ENCODE measurements at places on chromosomes 4 and X.

DNA sequence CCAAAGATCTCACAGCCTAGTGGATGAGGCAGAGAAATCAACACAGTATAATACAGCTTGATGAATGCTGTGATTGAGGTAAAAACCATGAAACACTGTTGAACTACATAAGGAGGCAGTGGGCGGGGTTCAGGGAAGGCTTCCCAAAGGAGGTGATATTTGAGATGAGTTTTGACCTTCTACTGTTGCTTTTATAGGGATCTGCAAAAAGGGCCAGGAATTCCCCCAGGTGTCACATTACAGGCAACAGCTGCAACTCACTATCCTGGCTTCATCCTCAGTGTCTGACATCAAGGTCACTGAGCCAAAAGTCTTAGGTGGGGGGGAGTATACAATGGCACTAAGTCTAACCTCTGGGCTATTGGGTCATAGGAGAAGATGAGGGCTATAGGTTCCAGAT is 185.7 kb upstream of the NRK start:
- no peak for DNase-seq

DNA sequence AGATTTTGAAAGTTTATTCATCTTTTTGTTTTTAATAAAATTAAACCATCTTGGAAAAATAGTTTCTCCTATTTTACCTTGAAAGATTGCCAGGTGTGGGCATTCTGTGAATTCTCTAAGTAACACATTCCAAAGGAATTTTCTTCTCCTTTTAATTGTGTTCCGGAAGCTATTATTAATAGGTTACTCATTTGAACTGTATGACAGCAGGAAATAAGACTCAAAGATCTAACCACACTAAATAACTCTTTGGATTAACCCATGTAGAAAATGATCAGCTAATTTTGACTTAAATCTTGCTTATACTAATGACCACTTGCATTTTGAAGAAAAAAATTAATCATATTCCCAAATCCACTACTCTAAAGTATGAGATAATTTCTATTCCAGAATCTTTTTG is 17.6 kb upstream of the CCNI start:
- no peak for DNase-seq

DNA sequence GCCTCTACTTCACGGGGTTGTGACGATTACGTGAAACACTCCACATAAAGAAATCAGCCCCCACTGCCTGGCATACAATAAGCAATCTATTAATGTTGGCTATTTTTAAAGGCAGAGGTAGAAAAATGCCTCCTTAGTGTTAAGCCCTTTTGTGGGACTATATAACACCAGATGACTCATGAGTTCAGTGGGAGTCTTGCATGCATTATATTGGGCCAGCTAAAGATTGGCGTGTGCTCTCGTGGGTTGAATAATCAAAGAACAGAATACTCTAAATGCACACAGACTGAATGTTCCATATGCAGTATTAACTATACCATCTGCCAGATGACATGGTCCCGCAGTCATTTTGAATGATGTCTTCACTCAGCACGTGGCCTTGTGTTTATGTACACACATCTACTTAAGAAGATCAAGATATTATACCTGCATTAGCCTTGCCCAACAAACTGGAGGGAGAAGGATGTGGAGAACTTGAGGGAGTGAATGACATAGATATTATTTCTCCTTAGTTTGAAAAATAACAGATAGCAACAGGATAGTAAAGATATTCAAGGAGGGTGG is 85.0 kb upstream of the MYOZ2 start:
- DNase-seq: no peak

DNA sequence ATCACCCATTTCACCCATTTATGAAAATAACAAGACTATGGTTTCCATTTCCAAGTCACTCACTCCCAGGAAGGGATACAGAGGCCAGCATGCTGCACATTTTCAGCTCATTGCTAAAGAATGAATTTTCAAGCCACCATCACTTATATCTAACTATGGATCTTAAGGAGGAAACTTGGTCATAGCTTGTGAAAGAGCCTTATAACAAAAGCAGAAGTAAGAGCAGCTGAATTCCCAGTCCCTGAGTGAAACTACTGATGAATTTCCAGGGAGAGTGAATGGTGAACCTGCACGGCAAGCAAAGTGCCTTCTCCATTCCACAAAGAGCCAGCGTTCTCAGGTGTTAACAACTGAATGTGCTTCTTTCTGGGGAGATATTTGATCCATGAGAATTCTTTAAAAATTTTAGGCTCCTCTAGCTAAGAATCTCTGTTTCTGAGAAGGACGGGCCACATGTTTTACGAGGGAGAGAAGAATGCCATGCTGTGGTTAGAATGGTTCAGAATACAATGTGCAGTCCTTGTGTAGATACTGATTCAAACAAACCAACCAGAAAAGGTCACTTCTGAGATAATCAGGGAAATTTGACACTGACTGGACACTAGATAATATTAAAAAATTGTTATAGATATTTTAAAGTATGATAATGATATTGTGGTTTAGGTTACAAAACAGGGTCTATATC is 24.0 kb downstream of the BTC start:
- no peak for DNase-seq

DNA sequence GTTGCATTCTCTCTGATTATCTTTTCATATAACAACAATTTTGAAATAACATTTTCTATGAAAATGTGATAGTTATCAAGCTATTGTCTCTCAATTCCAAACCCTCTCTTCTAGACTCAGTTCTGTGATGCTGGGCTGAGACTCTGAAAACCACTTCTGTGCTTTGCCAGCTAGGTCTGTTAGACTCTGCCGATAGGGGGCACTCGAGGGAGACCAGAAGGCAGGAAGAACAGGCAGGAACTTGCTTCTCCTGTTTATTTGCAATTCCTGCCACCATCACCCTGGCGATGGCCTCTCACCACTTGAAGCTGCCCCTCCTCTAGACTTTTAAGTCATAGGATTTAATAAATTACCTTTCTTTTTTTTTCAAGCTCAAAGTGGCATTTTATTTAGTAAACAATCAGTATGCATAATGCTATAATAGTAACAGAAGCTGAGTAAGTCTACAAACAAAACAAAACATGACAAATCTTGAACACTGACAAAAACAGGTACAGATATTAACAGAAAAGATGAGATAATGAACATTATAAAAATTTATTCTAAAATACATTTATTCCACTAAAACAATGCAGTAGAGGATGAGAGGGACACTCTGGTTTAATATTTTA is 49.7 kb downstream of the RASL11B start:
- peak; percentile 73 for DNase-seq

- DNase-seq: no peak
Measured at GRCh38 chr4:985123-985830, 1.6 kb upstream of the IDUA start.

- DNase-seq: no peak
Measured at GRCh38 chrX:149760965-149761364, 12.9 kb upstream of the HSFX1 start.

- DNase-seq: no peak
Measured at GRCh38 chr4:45409536-45409935, 683.2 kb upstream of the GNPDA2 start.

GRCh38 chr4:36280555-36280954 is 861 bp upstream of the DTHD1 start:
- no peak for DNase-seq

DNA sequence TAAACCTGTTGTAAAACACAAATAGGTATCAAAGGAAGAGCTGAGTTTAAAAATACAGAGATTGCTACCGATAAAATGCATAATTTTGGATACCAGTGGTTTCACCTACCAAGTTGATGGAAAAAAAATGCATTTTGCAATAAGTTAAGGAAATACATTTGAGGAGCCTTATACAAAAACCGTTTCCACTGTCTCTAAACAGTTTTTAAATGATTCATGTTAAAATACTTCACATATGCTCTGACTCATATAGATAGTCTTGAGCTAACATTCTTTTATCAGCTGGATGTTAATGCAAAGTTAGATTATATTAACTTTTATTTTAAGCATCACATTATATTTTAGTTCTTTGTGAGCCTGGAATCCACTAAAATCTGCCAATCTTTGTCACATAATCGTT is 50.6 kb upstream of the ANKRD17 start:
- DNase-seq: no peak

- DNase-seq: no peak
Measured at GRCh38 chr4:16205298-16206164, 20.7 kb downstream of the TAPT1 start.

DNA sequence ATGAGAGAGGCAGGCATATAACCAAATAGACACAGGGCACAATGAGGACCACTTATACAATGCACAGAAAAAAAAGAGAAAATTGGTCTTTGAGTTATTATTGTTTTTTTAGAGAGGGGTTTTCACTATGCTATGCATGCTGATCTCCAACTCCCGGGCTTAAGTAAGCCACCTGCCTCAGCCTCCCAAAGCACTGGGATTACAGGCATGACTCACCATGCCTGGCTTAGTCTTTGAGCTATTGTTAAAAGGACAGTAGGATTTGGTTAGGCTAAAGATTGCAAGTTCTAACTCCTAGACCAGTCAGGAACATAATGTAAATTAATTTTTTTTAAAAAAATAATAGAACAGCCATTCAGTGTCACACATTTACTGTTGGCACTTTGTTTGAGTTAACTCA is 340.1 kb downstream of the GPAT3 start:
- no peak for DNase-seq

DNA sequence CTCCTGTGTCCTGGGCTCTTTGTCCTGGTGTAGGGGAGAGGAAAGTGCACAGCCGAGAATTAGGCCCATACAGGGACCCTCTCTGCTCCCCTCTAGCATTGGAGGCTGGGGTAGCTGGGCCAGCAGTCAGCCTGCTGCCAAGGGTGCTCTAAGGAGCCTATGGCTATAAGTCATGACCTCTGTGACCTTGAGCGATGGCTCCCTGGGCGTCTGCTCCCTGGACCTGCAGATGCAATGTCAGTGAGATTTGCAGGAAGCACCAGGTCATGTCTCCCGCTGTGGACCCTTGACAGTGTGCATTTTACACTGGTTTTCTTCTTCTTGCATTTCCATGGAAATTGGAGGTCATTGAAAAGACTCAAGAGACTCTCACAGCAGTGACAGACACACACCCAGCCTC is 234.1 kb upstream of the PSAPL1 start:
- no peak for DNase-seq

- DNase-seq: no peak
Measured at GRCh38 chrX:99722094-99722493, 688.0 kb downstream of the PCDH19 start.

GRCh38 chr4:81502564-81502963 is 30.9 kb upstream of the RASGEF1B start:
- no peak for DNase-seq

DNA sequence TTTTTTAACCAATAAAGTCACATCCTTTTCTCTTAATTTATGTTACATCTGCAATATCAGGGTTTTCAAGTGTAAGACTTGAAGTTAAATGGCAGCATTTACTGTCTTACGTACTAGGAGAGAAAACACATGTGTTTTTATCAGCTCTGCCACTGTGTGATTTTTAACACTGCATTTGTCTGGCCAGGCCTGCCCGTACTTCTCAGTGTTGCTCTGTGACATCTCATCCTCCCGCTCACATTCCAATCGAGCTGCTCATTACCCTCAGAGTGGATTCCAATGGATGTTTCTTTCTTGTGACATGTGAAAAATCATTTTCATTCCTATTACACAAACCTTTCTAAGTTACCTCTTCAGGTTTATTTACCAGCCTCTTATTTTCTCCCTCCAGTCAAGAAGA is 420.3 kb downstream of the FAT4 start:
- no peak for DNase-seq

GRCh38 chr4:11416071-11416766 is 12.5 kb downstream of the HS3ST1 start:
- DNase-seq: no peak

GRCh38 chr4:158870282-158870625 is 101.4 kb downstream of the FNIP2 start:
- no peak for DNase-seq

GRCh38 chr4:21645776-21646175 is 302.8 kb downstream of the KCNIP4 start:
- DNase-seq: no peak

- no peak for DNase-seq
Measured at GRCh38 chr4:177489471-177490246, 47.4 kb upstream of the AGA start.

- DNase-seq: no peak
Measured at GRCh38 chr4:105622269-105622668, 69.8 kb downstream of the ARHGEF38 start.

- no peak for DNase-seq
Measured at GRCh38 chr4:173530326-173531085, 477 bp upstream of the HAND2 start.

GRCh38 chrX:46620505-46620904 is 46.9 kb downstream of the CHST7 start:
- no peak for DNase-seq

GRCh38 chr4:73912191-73912590 is 43.0 kb downstream of the CXCL1 start:
- DNase-seq: no peak
